RPMI7951 (cell line): ENCODE measurements at places on chromosomes 6 and 20. TPM values are rescaled to one million over a fixed set of nuclear protein-coding genes. Genes with fewer than 3 reads are reported as not detected.

GRCh38 chr6:4615891-4616290 lies 160.3 kb upstream of the CDYL start:
- no peak for DNase-seq

DNA sequence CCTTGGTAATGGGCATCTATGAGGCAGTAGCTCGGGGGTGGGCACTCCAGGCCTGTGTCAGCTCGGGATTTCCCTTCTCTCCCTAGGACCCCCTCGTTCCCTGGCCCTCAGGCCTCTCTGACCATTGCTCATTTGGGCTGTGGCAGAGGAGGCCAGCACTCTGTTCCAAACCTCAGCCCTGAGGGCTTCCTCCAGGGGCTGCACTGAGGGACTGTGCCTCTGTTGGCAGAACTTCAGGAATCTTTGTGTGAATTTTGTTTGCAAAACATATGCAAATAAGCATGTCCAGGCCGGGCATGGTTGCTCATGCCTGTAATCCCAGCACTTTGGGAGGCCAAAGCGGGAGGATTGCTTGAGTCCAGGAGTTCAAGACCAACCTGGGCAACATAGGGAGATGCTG lies 11.0 kb downstream of the PACSIN1 start:
- no peak for DNase-seq

DNA sequence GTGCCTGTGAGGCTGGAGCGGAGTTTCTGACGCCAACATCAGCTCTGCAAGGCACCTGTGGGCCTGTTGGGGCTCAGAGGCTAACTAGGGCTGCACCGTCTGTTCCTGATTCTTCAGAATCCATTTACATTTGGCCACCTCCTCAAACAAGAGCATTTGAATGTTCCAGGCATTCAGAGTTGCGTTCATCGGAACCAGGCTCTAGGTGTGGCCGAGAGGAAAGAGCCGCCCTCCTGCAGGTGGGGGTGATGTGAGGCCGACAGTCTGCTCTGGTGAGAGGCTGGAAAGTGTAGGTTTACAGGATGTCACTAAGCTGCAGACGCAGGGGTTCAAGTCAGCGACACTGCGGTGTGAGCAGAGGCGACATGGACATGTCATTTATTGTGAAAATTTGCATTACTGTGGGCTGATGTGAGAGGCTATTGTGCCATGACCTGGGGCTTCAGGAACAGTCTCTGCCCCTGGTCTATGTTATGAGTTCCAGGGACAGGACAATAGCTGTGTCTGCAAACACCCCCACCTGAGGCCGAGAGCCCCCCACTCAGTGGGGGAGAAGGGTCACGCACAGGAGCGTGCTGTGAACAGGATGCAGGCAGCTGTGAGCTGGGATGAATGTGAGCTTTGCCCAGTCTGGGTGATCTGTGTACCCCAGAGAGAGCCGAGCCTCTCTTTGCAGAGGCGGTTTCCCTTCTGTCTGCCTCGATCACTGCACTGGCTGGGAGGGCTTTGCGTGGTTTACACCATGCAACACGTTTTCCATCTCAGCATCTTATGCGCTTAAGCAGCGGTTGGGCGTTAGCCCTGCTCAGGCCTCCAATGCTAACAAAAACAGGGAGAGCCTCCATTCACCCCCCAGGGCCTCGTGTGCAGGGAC lies 21.1 kb downstream of the SLCO4A1 start:
- DNase-seq: no peak

GRCh38 chr6:170193326-170193821 lies 97.5 kb downstream of the DLL1 start:
- peak; percentile 25 for DNase-seq

DNA sequence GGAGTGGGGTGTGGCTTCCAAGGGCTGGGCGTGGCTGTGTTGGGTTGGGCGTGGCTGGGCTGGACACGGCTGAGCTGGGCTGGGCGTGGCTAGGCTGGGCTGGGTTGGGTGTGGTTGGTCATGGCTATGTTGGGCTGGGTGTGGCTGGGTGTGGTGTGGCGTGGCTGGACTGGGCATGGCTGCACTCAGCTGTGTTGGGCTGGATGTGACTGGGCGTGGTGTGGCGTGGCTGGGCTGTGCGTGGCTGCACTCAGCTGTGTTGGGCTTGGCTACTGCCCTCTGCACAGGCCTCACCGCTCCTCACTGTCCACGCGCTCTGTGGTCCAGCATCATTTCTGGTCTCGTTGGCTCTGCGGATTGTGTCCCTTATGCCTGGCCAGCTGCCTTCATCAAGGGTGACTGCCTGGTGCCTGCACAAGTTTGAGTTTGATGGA lies 43.5 kb upstream of the SLCO4A1 start:
- DNase-seq: peak; percentile 79

DNA sequence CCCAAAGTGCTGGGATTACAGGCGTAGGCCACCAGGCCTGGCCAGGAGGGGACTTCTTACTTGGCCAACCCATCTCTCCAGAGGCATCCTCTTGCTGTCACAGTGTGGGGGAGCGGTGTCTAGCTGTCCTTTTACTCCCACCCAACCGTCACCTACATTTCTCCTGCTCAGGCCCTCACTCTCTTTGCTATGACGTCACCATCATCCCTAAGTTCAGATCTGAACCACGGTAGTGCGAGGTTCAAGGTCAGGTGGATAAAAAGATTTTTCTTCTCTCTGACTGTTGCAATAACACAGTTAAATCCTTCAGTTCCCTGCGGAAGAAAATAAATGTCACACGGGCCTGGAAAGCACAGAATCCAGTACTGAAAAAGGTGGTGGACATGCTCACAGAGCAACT lies 7.3 kb upstream of the RAET1L start:
- DNase-seq: no peak

GRCh38 chr6:140032189-140032588 lies 657.7 kb upstream of the CITED2 start:
- no peak for DNase-seq

- no peak for DNase-seq
Measured at GRCh38 chr6:48597951-48598350, 487.0 kb upstream of the PTCHD4 start.

DNA sequence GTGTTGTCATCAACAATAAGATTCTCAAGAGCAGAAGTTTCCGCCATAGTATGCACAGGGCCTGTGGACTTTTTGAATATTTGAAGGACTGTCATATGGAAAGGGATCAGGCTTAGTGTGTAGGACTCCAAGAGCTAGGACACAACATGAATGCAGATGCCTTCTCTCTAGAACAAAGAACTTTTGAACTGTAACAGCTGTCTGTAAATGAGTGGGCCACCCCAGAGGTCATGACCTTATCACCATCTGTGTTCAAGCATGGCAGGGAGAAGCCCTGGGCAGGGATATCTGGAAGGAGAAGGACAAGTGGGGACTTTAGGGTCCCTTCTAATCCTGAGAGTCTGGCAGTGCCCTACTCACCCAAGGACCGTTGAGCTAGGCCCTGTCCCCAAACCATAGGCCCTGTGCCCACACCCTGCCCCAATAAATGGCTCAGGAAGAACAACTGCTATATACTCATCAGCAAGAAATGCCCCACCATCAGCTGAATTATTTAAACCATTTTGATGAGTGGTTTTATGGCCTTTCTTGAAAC lies 70.6 kb downstream of the MTHFD1L start:
- no peak for DNase-seq

GRCh38 chr6:38091613-38092012 lies 272.1 kb downstream of the ZFAND3 start:
- DNase-seq: no peak

DNA sequence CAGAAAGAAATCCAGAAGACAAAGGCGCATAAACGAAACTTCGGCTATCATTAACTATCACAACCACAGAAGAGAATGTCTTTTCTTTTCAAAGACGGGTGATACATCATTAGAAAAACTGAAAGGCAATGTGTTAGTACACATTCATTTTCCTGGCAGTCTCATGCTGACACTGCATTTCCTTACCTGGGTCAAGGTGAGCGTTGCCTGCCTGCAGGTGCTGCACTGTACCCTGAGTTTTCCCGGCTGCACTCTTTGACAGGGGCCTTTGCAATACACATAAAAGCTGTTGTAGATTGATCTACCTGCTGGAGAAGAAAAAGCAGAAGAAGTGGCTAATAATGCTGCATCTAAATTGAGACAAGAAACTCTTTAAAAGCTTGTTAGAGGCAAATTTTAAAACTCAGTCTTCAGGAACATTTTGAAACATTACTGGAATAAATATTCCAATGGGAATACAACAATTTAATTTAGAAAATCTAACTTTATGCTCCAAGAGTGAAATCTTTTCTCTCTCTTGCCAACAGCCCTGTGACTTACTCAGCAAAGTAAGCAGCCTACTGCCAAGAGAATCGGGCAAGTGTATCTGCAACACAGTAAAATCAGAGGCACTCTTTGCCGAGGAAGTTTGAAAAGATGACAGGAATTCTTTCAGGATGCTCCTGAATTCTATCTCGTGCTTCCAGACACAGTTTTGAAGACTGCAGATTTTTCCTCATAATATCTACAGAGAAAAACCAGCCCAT lies 526.4 kb downstream of the PRKN start:
- no peak for DNase-seq

- DNase-seq: no peak
Measured at GRCh38 chr6:119347466-119348095, 2.0 kb downstream of the MAN1A1 start.

- no peak for DNase-seq
Measured at GRCh38 chr20:57325632-57326356, 3.8 kb upstream of the SPO11 start.

GRCh38 chr6:4924661-4925271 lies 79.1 kb downstream of the RPP40 start:
- no peak for DNase-seq

DNA sequence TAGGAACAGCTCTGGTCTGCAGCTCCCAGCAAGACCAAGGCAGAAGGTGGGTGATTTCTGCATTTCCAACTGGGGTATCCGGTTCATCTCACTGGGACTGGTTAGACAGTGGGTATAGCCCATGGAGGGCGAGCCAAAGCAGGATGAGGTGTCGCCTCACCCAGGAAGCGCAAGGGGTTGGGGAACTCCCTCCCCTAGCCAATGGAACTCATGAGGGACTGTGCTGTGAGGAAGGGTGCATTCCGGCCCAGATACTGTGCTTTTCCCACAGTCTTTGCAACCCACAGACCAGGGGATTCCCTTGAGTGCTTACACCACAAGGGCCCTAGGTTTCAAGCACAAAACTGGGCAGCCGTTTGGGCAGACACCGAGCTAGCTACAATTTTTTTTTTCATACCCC lies 21.8 kb downstream of the HDDC2 start:
- DNase-seq: no peak

DNA sequence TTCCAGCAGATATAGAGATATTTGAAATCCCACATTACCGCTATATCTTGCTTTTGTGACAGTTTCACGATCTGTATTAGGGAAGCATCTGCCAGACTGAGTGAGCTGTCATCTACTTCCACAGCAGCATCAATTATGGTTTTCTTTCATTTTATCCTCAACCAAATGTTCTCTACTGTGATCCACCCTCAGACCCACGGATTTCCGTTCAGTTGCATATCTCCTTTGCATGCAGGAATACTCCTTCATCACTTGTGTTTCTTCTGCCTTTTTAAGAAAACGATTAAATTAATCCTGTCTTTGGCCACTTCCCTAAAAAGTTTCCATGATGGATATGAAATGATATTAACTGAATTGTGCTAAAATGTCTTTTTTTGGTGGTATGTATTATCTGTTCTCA lies 262.1 kb upstream of the ADGRB3 start:
- DNase-seq: no peak

DNA sequence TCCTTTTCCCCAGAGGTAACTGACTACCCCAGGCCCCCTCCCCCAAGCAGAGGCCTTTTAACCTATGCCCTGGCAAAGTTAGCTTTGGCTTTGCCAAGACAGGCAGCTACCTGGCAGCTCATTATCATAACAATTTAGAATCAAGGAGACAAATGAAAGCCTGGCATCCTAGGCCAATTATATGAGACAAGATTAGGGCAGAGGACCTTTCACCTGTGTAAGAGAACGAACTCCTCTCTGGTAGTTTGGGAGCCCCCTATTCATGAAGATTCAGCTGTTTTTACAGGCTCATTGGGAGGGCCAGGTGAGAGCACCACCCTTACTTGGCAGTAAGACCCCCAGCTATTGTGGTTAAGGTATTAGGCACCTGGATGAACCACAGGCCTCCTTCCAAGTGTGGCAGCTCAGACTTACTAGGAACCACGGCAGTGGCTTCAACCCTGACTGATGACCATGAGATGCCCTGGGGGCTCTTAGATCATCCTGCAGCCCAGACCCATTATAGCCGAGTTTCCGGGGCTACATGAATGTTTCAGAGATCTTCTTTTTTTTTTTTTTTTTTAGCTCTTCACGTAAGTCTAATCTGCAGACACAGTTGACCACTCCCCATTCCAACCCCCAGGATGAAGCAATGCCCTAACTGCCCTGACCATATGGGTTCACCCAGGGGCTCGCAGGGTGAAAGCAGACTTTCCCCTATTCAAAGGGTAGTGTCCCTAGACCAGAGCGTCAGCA lies 56.2 kb downstream of the RAB44 start:
- DNase-seq: peak; percentile 83

GRCh38 chr20:5602346-5602745 lies 147.9 kb upstream of the SHLD1 start:
- peak; percentile 17 for DNase-seq

GPX5 gene
- total RNA-seq: not detected in 2 replicates

XPO5 gene
- 40.2 and 48.1 TPM in 2 replicates for total RNA-seq

BPIFA1 gene
- total RNA-seq: not detected in 2 replicates

LGSN gene
- total RNA-seq: not detected in 2 replicates

CLPSL1 gene
- not detected in 2 replicates for total RNA-seq

ULBP1 gene
- total RNA-seq: 0.20 and 0.36 TPM in 2 replicates

SNRPB gene
- total RNA-seq: 821 and 1,182 TPM in 2 replicates

SAPCD1 gene
- 0.72 and 2.7 TPM in 2 replicates for total RNA-seq

PM20D2 gene
- 8.1 and 8.7 TPM in 2 replicates for total RNA-seq
